ENCODE measurements at places on chromosomes 7 and 10. TPM values are rescaled to one million over a fixed set of nuclear protein-coding genes. Genes with fewer than 3 reads are reported as not detected.

The TMEM213 gene
- not detected for total RNA-seq

The EGR2 gene
- 0.34 TPM for total RNA-seq

The AGR2 gene
- not detected for total RNA-seq

The FAM171A1 gene
- 9.5 TPM for total RNA-seq

The HPS1 gene
- 30.6 TPM for total RNA-seq

The EIF5AL1 gene
- 1.0 TPM for total RNA-seq

The PAX2 gene
- total RNA-seq, result not detected

The TAS2R60 gene
- total RNA-seq, result not detected

The PNLIPRP2 gene
- not detected for total RNA-seq

The LRRD1 gene
- 0.15 TPM for total RNA-seq

The ZKSCAN1 gene
- 23.1 TPM for total RNA-seq

The DYDC2 gene
- total RNA-seq, result not detected

Data from A375 (cell line).